ENCODE measurements at places on chromosomes 2 and 18. TPM values are rescaled to one million over a fixed set of nuclear protein-coding genes. Genes with fewer than 3 reads are reported as not detected.

The CPLX4 gene
- not detected for total RNA-seq

The DSC2 gene
- total RNA-seq, result not detected

The HOXD4 gene
- not detected for total RNA-seq

The CSRNP3 gene
- total RNA-seq, result not detected

The CFAP210 gene
- not detected for total RNA-seq

The IL1F10 gene
- total RNA-seq, result not detected

The RBBP8 gene
- total RNA-seq, result 62.5 TPM

The ANKRD62 gene
- not detected for total RNA-seq

- H3K27me3 ChIP-seq, result no peaks in the 10 kb centered on the region
- H3K4me1 ChIP-seq, result peaks cover 3% of the 10 kb centered on the region
- H3K36me3 ChIP-seq, result peaks cover 2% of the 10 kb centered on the region
- no peak for DNase-seq
These were observed 198.7 kb downstream of the PTGR3 start for GRCh38 chr18:75010278-75010677.

- peaks cover 5% of the 10 kb centered on the region for H3K27me3 ChIP-seq
- no peak overlapping the region for H3K27ac ChIP-seq
- no peaks in the 10 kb centered on the region for H3K36me3 ChIP-seq
- H3K4me1 ChIP-seq, result no peaks in the 10 kb centered on the region
These were observed 125.1 kb downstream of the ATL2 start for GRCh38 chr2:38251940-38252339.

- no peak for DNase-seq
- peaks cover 3% of the 10 kb centered on the region for H3K4me1 ChIP-seq
- no peak overlapping the region for H3K4me3 ChIP-seq
- peaks cover 7% of the 10 kb centered on the region for H3K36me3 ChIP-seq
- H3K27ac ChIP-seq, result no peak overlapping the region
These were observed 172.7 kb upstream of the SMAD7 start for GRCh38 chr18:49123431-49123830.

- peaks cover 12% of the 10 kb centered on the region for H3K4me1 ChIP-seq
- no peak overlapping the region for H3K27ac ChIP-seq
- no peak overlapping the region for H3K4me3 ChIP-seq
- H3K36me3 ChIP-seq, result peaks cover 4% of the 10 kb centered on the region
These were observed 141.8 kb downstream of the MYO1B start for GRCh38 chr2:191386938-191387536.

DNA sequence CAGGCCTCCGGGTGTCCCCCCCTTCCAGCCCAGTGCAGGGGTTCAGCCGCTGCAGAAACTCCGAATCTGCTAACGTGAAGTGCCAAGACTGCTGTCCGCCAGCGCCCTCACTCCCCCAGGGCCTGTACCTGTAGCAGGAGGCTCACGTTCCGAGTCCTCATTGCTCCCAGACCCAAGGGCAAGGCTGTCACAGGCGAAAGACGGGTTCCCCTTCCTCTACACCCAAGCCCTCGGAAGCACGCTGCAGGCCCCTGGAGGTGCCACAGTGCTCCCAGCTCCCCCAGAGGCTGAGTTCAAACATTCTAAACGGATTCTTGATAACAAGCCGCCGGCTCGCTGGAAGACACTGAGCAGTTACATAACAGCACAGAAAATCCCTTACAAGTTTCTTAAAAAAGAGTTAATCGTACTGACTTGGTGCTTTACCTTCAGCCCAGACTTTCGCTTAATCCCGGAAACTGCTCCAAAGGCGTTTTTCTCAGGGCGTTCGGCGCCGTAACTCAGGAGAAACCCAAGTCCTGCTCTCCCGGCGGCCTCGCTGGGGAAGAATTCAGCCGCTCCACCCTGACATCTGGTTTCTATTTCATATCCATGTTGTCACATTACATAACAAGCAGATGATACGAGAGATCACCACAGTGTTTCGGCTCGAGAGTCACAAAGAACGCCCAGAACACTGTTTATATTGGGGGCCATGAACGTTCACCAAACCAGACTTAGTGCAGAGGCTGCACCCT lies 92.0 kb downstream of the HDAC4 start:
- H3K27ac ChIP-seq, result no peak overlapping the region
- H3K27me3 ChIP-seq, result no peaks in the 10 kb centered on the region
- no peak overlapping the region for H3K4me3 ChIP-seq
- H3K4me1 ChIP-seq, result peaks cover 14% of the 10 kb centered on the region
- peak; percentile 3 for DNase-seq

DNA sequence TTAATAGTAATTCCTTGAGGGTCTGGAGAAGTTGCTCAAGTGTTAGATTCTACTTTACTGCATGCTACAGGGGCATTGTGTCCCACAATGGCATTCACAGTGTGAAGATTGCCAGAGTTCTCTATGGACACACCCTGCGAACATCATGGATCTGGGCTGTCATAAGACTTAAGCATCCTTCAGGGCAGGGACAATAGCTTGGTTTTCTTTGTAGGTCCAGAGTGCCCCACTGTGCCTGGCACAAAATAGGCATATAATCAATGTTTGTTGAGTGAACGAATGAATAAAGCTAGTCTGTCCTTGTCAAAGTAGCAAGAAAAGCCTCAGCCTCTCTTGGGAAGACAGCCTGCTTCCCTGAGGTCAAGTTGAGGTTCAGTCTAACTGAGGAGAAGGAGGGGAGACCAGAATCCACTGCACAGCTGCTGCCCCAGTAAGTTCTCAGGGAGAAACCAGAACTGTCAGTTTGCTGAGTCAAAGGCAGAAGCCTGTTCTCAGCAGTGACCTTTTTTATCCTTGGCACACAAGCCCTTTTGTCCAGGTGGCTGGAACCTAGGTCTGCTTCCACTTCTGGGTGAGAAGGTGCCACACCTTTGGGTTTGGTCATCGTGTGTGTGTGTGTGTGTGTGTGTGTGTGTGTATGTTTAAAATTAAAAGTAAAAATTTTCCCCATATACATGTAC lies 15.0 kb downstream of the INPP4A start:
- H3K36me3 ChIP-seq, result peaks cover 8% of the 10 kb centered on the region
- H3K27ac ChIP-seq, result peak overlapping the region; percentile 96
- peak; percentile 48 for DNase-seq
- peak overlapping the region; percentile 38 for H3K4me3 ChIP-seq

DNA sequence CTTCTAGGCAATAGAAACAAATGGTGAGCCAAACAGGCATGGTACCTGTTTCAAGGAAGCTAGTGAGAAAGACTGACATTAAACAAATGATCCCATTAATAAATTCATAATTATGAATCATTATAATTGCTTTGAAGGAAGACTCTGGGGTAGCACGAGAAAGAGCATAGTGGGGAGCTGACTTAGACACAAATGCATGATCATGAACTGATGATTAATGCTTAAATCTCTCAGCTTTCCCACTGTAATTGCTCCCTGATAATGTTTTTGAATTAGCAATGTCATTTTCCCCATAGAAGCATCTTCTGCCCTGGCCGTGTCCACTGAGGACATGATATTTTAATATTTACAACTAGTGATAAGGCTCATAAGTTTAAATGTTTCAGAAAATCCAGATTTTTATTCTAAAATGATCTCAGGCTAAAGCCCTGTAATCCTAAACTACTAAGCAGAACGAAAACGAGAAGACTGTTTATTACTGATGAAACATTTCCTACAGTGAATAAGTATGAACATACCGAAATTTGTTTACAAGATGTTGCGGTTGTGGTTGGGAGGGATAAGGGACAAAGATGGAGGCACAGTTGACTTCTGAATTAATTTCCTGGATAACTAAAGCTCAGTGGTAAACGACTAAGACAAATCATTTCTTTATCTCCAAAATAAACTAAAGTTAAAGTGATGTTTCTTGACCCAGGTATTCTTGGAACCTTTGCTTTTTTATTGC lies 47.3 kb upstream of the TACR1 start:
- no peaks in the 10 kb centered on the region for H3K36me3 ChIP-seq
- no peak overlapping the region for H3K4me3 ChIP-seq
- H3K4me1 ChIP-seq, result no peaks in the 10 kb centered on the region
- no peak for DNase-seq

GRCh38 chr2:241412144-241412543 lies 56.1 kb downstream of the FARP2 start:
- H3K27me3 ChIP-seq, result no peaks in the 10 kb centered on the region
- peaks cover 36% of the 10 kb centered on the region for H3K36me3 ChIP-seq
- H3K4me1 ChIP-seq, result peaks cover 5% of the 10 kb centered on the region

- no peaks in the 10 kb centered on the region for H3K36me3 ChIP-seq
- DNase-seq, result no peak
- H3K4me1 ChIP-seq, result peaks cover 10% of the 10 kb centered on the region
- H3K27ac ChIP-seq, result no peak overlapping the region
These were observed 30.8 kb upstream of the HPCAL1 start for GRCh38 chr2:10271946-10272345.

DNA sequence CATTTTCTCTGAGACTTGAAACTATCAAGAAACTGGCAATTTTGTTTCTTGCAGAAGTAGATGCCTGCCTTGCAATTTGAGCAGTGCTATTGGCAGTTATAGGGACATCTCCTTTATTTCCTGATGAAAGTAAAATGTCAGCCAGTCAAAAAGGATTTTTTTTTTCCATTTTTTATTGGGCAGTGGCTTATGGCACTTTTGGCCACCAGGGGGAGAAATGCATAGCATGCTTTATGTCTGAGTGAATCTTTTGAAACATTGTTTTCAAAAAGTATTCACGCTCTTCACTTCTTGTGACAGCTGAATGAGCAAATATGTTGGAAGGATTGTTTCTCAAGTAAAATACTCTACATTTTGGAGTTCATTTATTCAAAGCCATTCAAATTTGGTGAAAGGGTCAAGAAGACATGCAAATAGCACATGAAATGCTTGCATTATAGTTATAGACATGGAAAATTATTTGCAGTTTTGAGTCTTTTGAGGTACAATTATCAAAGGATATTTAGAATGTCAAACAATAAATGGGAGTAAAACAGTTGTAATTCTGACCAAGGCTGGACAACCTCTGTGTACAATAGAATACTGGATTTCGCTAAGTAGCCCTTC lies 491.0 kb downstream of the CDH2 start:
- no peaks in the 10 kb centered on the region for H3K27me3 ChIP-seq
- no peaks in the 10 kb centered on the region for H3K36me3 ChIP-seq
- no peak overlapping the region for H3K4me3 ChIP-seq
- H3K4me1 ChIP-seq, result no peaks in the 10 kb centered on the region

DNA sequence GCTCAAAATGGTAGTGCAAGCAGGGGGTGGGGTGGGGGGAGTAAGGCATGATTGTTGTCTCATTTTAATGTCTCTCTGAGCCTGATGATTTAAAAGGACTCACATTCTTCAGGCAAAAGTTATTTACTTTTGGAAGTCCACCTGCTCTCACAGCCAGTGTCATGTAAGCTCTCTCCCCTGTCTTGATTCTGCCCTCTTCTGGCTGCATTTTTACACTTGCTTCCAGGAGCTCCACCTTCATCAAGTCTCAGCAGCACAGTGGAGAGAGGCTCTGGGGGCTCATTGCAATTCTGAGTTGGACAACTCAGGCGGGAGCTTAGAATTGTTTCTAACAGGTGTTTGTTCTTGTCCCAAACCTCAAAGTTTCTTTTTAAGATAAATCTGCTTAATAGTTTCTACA lies 39.2 kb downstream of the GNAL start:
- no peak for DNase-seq
- no peak overlapping the region for H3K4me3 ChIP-seq
- no peaks in the 10 kb centered on the region for H3K36me3 ChIP-seq
- no peaks in the 10 kb centered on the region for H3K4me1 ChIP-seq

GRCh38 chr2:30769891-30770462 lies 37.3 kb downstream of the CAPN13 start:
- no peak overlapping the region for H3K4me3 ChIP-seq
- H3K36me3 ChIP-seq, result no peaks in the 10 kb centered on the region
- DNase-seq, result no peak
- peaks cover 19% of the 10 kb centered on the region for H3K27me3 ChIP-seq

- no peaks in the 10 kb centered on the region for H3K36me3 ChIP-seq
- no peak overlapping the region for H3K27ac ChIP-seq
- H3K4me3 ChIP-seq, result no peak overlapping the region
These were observed 503.6 kb upstream of the TNP1 start for GRCh38 chr2:217363470-217363869.

GRCh38 chr2:160227293-160227915 lies 27.3 kb upstream of the ITGB6 start:
- no peak overlapping the region for H3K4me3 ChIP-seq
- H3K27me3 ChIP-seq, result peaks cover 16% of the 10 kb centered on the region
- H3K36me3 ChIP-seq, result no peaks in the 10 kb centered on the region
- H3K4me1 ChIP-seq, result peaks cover 35% of the 10 kb centered on the region
- H3K27ac ChIP-seq, result no peak overlapping the region
- DNase-seq, result no peak

DNA sequence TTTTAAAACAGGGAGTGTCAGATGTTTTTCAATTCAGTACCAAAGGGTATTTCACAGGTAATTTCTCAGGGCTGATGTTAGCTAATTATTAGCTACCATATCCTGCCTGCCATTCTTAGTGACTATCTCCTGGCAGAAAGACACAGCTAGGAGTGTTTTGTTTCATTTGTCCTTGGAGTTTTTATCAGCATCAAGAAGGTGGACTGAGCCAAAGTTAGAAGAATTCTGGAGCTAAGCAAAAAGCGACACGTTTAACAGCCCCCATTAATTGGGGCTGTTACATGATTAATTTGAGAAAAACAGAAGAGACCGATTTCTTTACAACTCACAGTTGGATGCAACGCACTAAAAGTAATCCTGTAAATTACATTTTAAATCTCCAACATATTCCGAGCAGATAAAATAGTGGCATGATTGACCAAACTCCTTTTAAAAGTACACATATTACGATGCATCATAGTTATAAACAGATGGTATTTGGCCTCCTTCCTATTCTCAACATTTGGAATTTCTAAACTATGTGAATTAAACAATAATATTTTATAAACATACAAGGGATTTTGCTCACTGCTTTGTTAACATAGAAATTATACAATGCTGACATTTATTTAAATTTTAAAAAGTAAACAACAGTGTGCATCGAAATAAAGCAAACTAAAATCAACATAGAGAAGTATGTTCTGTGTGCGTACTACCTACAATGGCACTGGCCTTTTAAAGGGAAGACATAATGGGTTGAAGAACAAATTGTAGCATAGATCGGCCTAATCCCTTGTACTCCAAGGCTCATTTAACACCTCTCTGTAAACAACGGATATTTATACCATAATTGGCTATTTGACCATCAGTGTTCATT lies 585.1 kb downstream of the ZEB2 start:
- H3K4me1 ChIP-seq, result peaks cover 12% of the 10 kb centered on the region
- H3K36me3 ChIP-seq, result no peaks in the 10 kb centered on the region
- DNase-seq, result no peak
- no peak overlapping the region for H3K27ac ChIP-seq

DNA sequence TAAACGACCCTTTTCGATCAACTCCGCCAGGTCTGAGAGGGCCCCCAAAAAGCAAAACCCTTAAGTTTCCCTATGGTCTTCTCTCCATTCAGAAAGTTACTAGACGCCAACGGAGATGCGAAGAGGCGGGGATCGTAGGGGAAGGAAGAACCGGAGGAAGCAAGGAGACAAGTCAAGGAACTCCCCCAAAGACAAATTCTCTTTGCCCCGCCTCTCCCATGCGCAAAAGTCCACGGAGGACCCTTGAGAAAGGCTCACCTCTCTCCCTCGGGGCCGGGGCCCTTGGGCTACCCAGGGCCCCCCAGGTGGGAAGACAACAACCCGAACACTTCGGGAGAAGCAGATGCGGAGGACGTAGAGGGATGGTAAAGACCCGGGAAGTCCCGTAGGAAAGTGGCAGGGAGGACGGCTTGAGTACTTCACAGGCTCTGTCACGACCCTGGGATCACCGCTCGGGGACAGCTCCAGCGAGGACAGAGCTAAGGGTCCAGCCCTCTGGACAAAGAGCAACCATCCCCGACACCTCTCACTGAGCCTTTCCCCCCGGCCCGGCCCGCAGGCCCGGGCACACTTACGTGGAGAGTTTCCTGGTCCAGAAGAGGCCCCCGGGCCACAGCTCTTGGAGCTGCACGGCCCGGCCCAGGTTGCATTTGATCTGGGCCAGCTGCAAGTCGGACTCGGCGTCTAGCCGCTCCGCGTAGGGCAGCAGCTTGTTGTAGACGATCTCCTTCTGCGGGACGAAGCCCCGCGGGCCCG lies 647 bp downstream of the PSME4 start:
- peak overlapping the region; percentile 80 for H3K4me3 ChIP-seq
- H3K4me1 ChIP-seq, result peaks cover 40% of the 10 kb centered on the region
- no peaks in the 10 kb centered on the region for H3K27me3 ChIP-seq
- peak; percentile 32 for DNase-seq
